Kidney (tissue), 22 donors: ENCODE measurements at places on chromosomes 12 and 14. TPM values are rescaled to one million over a fixed set of nuclear protein-coding genes. Genes with fewer than 3 reads are reported as not detected.

SMIM41 gene
- 0.31 TPM for total RNA-seq

KRT3 gene
- not detected for total RNA-seq

TCHP gene
- total RNA-seq = 16.2 TPM

C12orf50 gene
- total RNA-seq = 0.13 TPM

C1R gene
- 514 TPM for total RNA-seq

GPX2 gene
- 8.4 TPM for total RNA-seq

TMEM119 gene
- 15.8 TPM for total RNA-seq

LRFN5 gene
- 1.5 TPM for total RNA-seq

SALL2 gene
- total RNA-seq = 8.8 TPM

KLHL33 gene
- total RNA-seq = 0.72 TPM

SDSL gene
- 22.8 TPM for total RNA-seq

BHLHE41 gene
- total RNA-seq = 34.3 TPM

CD9 gene
- total RNA-seq = 421 TPM

GPR162 gene
- 5.0 TPM for total RNA-seq

HOXC12 gene
- total RNA-seq = not detected

RILPL1 gene
- total RNA-seq = 14.1 TPM

TAS2R7 gene
- not detected for total RNA-seq

PDE3A gene
- 18.3 TPM for total RNA-seq

SLC39A5 gene
- 5.1 TPM for total RNA-seq

TFCP2 gene
- 31.2 TPM for total RNA-seq

CCND2 gene
- total RNA-seq = 94.4 TPM

ART4 gene
- total RNA-seq = 3.0 TPM

RAB2B gene
- 22.7 TPM for total RNA-seq

GPR84 gene
- 1.7 TPM for total RNA-seq

GALNT6 gene
- total RNA-seq = 16.8 TPM

TAOK3 gene
- total RNA-seq = 36.1 TPM

JAG2 gene
- 26.1 TPM for total RNA-seq

NRXN3 gene
- 2.4 TPM for total RNA-seq

GSC gene
- total RNA-seq = not detected

SERPINA4 gene
- 6.1 TPM for total RNA-seq

SMOC1 gene
- total RNA-seq = 2.8 TPM

DCN gene
- total RNA-seq = 317 TPM
